ENCODE measurements at places on chromosomes 6 and 20.

- H3K4me1 ChIP-seq = peaks cover 83% of the 10 kb centered on the region
- peak within 1 kb of the TSS; percentile 39 for H3K4me3 ChIP-seq
- peak; percentile 90 for DNase-seq
- H3K36me3 ChIP-seq = peaks cover 3% of the 10 kb centered on the region
- H3K27ac ChIP-seq = peak within 1 kb of the TSS; percentile 83
Measured at GRCh38 chr6:31572041-31572911, at the start of gene LTA. Gene LTA (plus strand): TSS chr6:31572289. CDS start chr6:31572743, 454 bp downstream.

DNA sequence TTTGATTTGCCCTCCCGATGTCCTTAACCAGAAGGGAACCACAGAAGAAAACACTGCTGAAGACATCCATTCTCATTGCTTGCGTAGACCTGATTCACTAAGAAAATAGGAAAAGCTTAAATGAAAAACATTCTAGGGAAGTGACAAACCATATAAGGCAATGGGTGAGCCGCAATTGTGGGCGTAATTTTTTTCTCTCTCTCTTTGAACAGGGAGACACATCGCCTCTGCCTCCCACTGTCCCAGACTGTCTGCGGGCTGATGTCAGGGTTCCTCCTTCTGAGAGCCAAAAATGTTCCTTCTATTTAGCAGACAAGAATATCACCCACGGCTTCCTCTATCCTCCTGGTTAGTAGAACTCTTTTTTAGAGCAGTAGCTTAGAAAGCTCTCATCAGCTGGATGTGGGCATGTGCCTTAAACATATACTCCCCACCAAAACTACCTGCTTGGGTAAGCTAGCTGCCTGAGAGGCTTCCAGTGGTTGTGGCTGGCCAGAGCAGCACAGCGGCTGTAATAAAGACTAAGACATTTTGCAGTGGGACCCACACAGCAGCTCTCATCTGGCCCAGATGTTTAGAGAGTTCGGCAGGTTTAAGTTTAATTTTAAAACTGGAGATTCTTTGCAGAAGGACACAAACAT, 22.7 kb upstream of the CTAGE9 start:
- no peak overlapping the region for H3K4me3 ChIP-seq
- no peak for DNase-seq
- H3K27ac ChIP-seq = no peak overlapping the region
- H3K27me3 ChIP-seq = no peaks in the 10 kb centered on the region
- H3K36me3 ChIP-seq = no peaks in the 10 kb centered on the region

DNA sequence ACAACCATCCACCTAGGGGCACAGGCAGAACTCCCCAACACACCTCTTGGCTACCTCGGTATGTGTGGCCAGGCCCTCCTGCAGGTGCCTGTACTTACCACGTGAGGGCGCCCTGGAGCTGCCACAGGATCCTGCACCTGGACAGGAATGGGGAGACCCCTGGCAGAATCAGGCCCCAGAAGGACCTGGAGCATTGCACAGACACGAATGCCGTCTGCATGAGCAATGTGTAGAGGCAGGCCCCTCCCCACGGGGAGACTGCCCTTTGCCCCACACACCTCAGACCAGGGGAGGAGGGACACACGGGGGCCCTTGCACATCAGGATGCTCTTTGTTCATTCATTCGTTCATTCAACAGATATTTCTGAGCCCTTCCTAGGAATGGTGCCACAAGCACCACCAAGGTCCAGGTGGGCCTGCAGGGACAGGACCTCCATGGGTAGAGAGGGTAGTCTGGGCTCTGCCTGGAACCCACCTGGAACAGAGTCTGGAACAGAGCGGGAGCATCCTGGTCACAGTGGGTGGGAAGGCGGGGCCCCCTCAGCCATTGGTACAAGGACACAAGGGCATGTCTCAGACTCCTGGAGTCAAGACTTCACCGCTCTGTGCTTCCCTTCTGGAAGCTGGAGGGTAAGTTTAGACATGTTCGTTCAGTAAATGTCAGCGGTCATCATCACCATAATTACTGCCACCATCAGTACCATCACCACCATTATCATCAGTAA, 32.3 kb downstream of the YTHDF1 start:
- H3K36me3 ChIP-seq = no peaks in the 10 kb centered on the region
- H3K27me3 ChIP-seq = peaks cover 17% of the 10 kb centered on the region

GRCh38 chr6:6699741-6700367, 111.3 kb downstream of the LY86 start:
- no peak for DNase-seq
- H3K4me3 ChIP-seq = no peak overlapping the region
- no peaks in the 10 kb centered on the region for H3K27me3 ChIP-seq
- H3K36me3 ChIP-seq = no peaks in the 10 kb centered on the region

DNA sequence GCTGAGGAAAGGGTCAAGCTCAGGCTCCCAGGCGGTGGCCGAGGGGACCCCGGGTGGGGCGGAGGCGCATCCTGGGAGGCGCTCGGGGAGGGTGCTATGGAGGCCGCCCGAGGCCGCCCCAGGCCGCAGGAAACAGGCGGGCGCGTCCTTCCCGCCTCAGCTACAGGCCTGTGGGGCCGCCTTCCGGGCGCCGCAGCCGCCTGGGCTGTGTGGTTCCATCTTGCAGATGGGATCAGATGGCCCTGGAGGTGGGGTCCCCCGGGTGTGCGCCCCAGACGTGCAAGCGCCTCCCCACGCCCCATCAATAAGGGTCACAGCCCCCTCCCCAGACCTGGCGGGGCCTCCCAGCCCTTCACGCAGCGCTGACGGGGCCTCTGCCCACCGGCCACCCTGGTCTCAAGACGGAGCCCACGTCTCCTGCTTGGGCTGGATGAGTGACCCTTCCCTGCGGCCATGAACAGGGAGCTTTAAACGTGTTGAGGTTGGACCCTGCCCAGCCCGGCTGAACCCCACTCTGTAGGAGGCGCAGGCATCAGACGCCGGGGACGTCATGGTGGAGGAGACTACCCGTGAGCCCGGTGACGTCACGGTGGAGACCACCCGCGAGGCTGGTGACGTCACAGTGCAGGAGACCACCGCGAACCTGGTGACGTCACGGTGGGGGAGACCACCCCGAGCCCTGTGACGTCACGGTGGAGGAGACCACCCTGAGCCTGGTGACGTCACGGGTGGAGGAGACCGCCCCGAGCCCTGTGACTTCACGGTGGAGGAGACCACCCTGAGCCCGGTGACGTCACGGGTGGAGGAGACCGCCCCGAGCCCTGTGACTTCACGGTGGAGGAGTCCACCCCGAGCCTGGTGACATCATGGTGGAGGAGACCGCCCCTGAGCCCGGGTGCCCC, 267.0 kb downstream of the DLL1 start:
- no peak overlapping the region for H3K4me3 ChIP-seq
- DNase-seq = no peak

GRCh38 chr6:51394061-51394460, 575.4 kb downstream of the TFAP2B start:
- H3K27ac ChIP-seq = no peak overlapping the region
- no peak for DNase-seq
- H3K36me3 ChIP-seq = no peaks in the 10 kb centered on the region
- no peaks in the 10 kb centered on the region for H3K4me1 ChIP-seq
- H3K27me3 ChIP-seq = no peaks in the 10 kb centered on the region

DNA sequence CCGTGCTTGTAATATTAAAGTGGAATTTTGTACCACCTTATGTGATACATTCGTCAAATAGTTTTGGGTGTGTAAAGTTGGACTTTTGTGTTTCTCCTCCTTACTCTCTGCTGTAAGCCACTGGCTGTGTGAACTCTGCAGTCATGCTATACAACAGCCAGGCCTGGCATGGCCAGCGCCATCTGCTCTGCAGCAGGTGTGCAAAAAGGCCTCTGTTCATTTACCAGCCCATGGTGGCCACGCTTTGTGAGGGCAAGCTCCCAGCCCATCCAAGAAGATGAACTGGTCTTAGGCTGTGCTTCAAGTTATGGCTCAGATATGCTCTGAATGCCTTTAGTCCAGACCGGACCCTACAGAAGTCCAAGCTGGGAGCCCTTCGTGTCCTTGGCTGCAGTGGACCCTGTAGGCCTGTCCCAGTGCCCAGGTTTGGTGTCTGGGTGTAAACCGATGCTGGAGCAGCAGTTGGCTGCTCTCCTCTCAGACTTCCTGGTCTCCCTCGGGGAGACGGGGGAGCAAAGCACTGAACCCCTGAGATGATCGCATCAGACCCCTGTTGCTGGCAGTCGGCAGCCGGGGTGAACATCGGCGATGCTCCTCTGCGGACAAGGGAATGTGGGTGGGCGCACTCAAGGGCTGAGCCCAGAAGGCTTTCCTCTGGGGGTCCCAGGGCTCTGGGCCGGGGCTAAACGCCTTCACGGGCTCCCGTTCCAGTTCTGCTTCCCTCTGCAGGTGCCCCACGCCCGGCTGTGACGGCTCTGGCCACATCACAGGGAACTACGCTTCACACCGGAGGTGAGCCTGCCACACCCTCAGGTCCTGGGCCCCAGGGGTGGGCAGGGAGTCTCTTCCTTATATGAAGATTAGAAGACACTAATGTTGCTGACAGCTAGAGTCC, 28.6 kb upstream of the PCMTD2 start:
- no peak overlapping the region for H3K4me3 ChIP-seq
- H3K36me3 ChIP-seq = no peaks in the 10 kb centered on the region
- H3K4me1 ChIP-seq = peaks cover 46% of the 10 kb centered on the region
- no peaks in the 10 kb centered on the region for H3K27me3 ChIP-seq
- DNase-seq = peak; percentile 63

DNA sequence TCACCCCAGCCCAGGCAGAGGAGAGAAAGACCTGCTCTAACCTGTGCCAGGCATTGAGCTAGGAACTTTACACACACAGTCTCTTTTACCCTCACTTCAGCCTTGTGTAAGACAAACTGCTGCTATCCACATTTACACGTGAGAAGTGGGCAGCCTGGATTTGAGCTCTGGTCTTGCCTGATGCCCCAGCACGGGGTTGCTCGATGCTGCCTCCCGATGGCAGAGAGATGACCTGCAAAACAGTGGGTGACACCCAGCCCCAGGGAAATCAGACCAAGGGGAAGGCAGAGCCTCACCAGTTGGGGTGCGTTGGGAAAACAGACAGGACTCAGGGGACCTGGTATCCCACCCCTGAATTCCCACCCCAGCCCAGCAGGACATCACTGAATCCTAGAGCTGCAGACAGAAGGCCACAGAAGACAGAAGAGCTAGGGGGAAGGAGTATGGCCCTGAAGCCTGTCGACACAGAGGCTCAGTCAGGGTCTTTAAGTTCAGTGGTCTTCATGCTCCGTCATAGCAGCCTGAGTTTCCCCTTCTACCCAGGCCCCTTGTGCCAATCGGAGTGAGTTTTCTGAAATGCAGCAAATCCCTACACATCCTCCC, 990 bp downstream of the BPI start:
- H3K27ac ChIP-seq = no peak overlapping the region
- no peak for DNase-seq
- H3K36me3 ChIP-seq = no peaks in the 10 kb centered on the region
- peaks cover 14% of the 10 kb centered on the region for H3K27me3 ChIP-seq
- peaks cover 11% of the 10 kb centered on the region for H3K4me1 ChIP-seq

DNA sequence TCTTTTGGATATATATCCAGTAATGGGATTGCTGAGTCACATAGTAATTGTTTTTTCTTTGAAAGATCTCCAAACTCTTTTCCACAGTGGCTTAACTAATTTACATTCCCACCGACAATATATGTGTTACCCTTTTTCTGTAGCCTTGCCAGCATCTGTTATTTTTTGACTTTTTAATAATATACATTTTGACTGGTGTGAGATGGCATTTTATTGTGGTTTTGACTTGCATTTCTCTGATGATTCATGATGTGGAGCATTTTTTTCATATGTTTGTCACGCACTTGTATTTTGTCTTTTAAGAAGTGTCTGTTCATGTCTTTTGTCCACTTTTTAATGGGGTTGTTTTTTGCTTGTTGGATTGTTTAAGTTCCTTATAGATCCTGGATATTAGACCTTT, 58.9 kb upstream of the OPRM1 start:
- DNase-seq = no peak
- H3K36me3 ChIP-seq = no peaks in the 10 kb centered on the region
- H3K27ac ChIP-seq = no peak overlapping the region
- no peak overlapping the region for H3K4me3 ChIP-seq
- H3K4me1 ChIP-seq = no peaks in the 10 kb centered on the region
- no peaks in the 10 kb centered on the region for H3K27me3 ChIP-seq

DNA sequence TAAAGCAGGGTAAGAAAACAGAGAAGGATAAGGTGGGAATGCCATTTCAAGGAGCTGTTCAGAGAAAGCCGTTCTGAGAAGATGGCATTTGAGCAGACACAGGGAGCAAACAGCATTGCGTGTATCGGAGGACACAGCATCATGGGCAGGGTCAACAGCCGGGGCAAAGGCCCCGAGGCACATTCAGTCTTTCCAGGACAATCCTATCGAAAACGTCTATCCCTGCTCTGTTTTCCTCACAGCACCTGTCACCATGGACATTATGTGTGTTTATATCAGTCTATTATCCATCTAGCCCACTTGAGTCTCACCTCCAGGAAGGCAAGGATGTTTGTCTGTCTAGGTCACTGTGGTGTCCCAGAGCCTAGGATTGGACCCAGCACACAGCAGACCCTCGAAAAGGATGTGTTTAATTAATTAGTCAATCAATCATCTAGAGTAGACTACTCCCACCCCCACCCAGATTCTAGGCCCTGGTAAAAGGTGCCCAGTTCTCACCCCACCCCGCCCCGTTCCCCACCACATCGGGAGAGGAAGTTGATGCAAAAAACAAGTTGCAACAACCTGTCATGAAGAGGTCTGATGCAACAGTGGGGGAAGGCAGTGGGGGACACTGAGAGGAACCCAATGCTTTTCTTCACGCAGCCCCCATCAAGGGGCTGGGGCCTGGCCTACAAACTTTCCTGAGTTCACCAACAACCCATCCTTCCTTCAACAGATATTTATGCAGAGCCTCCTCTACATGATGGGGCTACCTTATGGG, 66.6 kb downstream of the PREX1 start:
- peak overlapping the region; percentile 20 for H3K4me3 ChIP-seq
- H3K36me3 ChIP-seq = peaks cover 6% of the 10 kb centered on the region
- H3K27ac ChIP-seq = peak overlapping the region; percentile 86
- no peaks in the 10 kb centered on the region for H3K27me3 ChIP-seq

DNA sequence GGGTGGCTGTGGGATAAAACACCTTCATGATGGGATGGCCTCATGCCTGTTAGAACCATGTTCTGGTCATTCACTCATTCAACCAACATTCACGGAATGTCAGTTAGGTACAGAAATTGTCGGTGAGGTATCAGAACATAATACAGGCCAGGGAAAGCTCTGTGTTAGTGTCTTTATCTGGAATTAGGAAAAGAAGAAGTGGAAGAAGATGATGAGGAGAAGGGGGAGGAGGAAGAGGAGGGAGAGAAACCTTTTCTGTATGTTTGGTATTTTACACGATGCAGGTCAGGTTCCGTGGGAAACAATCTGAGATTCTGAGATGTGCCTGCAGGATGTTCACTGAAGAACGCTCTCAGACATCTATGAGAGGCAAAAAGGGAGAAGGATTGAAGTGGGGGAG, 5.6 kb downstream of the ADTRP start:
- H3K4me3 ChIP-seq = no peak overlapping the region
- no peak overlapping the region for H3K27ac ChIP-seq
- no peak for DNase-seq
- H3K4me1 ChIP-seq = no peaks in the 10 kb centered on the region
- H3K27me3 ChIP-seq = no peaks in the 10 kb centered on the region

GRCh38 chr6:119209452-119210205, 131.2 kb upstream of the FAM184A start:
- H3K4me3 ChIP-seq = no peak overlapping the region
- no peaks in the 10 kb centered on the region for H3K27me3 ChIP-seq
- H3K27ac ChIP-seq = no peak overlapping the region
- no peak for DNase-seq
- H3K4me1 ChIP-seq = no peaks in the 10 kb centered on the region
- no peaks in the 10 kb centered on the region for H3K36me3 ChIP-seq

- H3K4me1 ChIP-seq = peaks cover 12% of the 10 kb centered on the region
- H3K36me3 ChIP-seq = no peaks in the 10 kb centered on the region
- H3K4me3 ChIP-seq = no peak overlapping the region
- no peak overlapping the region for H3K27ac ChIP-seq
- H3K27me3 ChIP-seq = no peaks in the 10 kb centered on the region
Measured at GRCh38 chr20:33914919-33915318, 78.8 kb upstream of the RALY start.
